Breast epithelium (tissue), 4 donors: ENCODE measurements at places on chromosomes 2 and 18. TPM values are rescaled to one million over a fixed set of nuclear protein-coding genes. Genes with fewer than 3 reads are reported as not detected.

- H3K27ac ChIP-seq, result no peak overlapping the region
- H3K4me3 ChIP-seq, result no peak overlapping the region
- no peaks in the 10 kb centered on the region for H3K36me3 ChIP-seq
- H3K27me3 ChIP-seq, result no peaks in the 10 kb centered on the region
- H3K4me1 ChIP-seq, result no peaks in the 10 kb centered on the region
These were observed 411.8 kb downstream of the SOX11 start for GRCh38 chr2:6103949-6104348.

DNA sequence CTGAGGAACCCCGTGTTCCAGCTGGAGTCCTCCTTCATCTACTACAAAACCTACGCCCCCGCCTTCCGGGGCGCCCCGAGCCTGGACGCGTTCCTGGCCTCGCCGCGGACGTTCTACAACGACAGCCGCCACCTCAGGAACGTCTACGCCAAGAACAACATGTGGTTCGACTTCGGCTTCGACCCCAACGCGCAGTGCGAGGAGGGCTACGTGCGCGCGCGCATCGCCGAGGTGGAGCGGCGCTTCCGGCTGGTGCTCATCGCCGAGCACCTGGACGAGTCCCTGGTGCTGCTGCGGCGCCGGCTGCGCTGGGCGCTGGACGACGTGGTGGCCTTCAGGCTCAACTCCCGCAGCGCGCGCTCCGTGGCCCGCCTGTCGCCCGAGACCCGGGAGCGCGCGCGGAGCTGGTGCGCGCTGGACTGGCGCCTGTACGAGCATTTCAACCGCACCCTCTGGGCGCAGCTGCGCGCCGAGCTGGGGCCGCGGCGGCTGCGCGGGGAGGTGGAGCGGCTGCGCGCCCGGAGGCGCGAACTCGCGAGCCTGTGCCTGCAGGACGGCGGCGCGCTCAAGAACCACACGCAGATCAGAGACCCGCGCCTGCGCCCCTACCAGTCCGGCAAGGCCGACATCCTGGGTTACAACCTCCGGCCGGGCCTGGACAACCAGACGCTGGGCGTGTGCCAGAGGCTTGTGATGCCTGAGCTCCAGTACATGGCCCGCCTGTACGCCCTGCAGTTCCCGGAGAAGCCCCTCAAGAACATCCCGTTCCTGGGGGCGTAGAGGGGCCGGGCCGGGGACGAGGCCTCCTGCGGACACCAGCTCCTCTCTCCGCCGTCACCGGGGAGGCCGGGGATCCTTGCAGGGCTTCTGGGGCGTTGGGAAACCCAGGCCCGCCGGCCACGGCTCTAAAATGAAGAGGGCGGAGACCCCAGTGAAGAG, 5.3 kb upstream of the NEU4 start:
- no peaks in the 10 kb centered on the region for H3K27me3 ChIP-seq
- no peaks in the 10 kb centered on the region for H3K36me3 ChIP-seq
- no peak for DNase-seq

DNA sequence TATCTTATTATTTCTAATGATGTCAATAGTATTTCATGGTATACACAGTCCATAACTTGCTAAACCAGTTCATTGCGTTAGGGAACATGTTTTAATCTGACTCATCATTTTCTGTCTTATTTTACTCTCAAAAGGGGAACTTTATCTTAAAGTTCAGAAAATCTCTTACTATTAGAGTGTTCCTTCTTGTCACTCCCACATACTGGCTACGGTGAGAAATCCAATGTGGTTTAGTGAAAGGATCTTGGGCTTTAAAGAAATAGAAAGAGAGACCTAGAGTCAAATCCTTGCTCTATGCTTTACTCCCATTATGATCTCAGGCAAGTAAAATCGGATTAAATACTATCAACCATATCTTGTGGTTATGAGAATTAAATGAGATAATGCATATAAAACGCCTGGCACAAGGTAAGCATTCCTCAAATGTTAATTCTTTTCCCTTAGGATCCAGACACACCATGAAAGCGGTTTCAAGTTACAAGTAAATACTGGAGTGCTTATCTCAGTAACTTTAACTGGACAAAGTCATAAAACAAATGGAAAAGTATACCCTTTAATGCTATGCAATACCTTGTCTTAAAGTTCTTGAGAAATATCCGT, 576.0 kb downstream of the ARHGAP15 start:
- DNase-seq, result no peak
- H3K27me3 ChIP-seq, result no peaks in the 10 kb centered on the region
- H3K27ac ChIP-seq, result no peak overlapping the region
- H3K4me1 ChIP-seq, result no peaks in the 10 kb centered on the region
- no peak overlapping the region for H3K4me3 ChIP-seq
- H3K36me3 ChIP-seq, result no peaks in the 10 kb centered on the region

GRCh38 chr2:163011000-163011399, 172.4 kb upstream of the KCNH7 start:
- no peak overlapping the region for H3K4me3 ChIP-seq
- H3K27me3 ChIP-seq, result no peaks in the 10 kb centered on the region
- DNase-seq, result no peak

DNA sequence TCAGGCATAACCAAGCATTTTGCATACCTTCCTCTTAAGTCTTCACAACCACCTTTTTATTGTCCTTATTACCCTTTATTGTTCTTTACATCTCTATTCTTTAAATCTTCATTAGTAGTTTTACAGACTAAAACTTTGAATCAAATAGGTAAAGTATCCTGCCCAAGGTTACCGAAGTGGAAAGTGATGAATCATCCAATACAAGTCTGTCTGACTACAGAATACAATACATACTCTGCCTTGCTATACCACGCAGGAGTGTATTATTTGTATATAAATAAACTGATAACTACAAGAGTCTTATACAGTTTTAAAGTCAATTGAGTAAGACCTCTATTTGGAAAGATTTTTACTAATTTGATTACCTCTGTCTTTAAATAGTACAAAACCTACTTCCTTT, 196.0 kb downstream of the ZEB2 start:
- no peaks in the 10 kb centered on the region for H3K36me3 ChIP-seq
- no peaks in the 10 kb centered on the region for H3K27me3 ChIP-seq
- no peaks in the 10 kb centered on the region for H3K4me1 ChIP-seq
- H3K4me3 ChIP-seq, result no peak overlapping the region
- no peak overlapping the region for H3K27ac ChIP-seq

GRCh38 chr2:191634791-191635190, 43.1 kb upstream of the NABP1 start:
- H3K36me3 ChIP-seq, result no peaks in the 10 kb centered on the region
- no peak overlapping the region for H3K27ac ChIP-seq
- H3K4me1 ChIP-seq, result no peaks in the 10 kb centered on the region
- no peak for DNase-seq

DNA sequence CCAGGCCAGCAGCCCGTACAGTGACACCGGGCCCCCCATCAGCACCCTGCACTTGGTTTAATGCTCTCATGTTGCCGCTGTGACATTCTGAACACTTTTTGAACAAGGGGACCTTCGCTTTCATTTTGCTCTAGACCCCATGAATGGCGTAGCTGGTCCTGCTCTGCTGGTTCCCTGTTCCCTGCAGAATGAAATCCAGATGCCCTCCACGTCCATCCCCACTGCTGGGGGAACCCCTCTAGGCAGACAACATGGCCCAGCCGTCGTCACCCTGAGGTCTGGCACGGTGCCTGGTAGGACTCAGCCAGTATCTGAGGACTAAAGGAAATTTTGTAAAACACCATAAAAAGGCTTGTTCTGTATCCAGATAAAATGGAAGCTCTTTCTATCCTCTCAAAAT, 128.6 kb downstream of the KCTD1 start:
- H3K4me1 ChIP-seq, result no peaks in the 10 kb centered on the region
- no peak overlapping the region for H3K4me3 ChIP-seq
- H3K36me3 ChIP-seq, result no peaks in the 10 kb centered on the region
- DNase-seq, result no peak

DNA sequence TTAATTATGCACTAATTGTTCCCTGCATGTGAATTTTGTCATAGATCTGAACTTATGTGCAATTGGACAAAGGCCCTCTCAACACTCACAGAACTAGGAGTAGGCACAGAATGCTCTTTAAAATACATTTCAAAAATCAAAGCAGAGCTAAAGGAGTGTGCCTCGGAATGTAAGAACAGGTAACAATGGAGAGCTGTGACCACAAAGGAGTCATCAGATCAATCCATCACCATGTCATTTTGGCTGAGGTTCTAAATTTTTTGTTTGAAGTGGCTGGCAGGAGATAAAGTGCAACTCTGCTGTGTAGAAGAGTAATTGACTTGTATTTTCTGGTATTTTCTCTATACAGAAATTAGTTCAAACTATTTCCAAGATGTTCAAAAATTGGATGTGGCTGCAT, 155.4 kb downstream of the NRP2 start:
- no peak overlapping the region for H3K27ac ChIP-seq
- no peak for DNase-seq
- no peaks in the 10 kb centered on the region for H3K4me1 ChIP-seq
- H3K27me3 ChIP-seq, result no peaks in the 10 kb centered on the region
- H3K36me3 ChIP-seq, result no peaks in the 10 kb centered on the region

- H3K4me1 ChIP-seq, result no peaks in the 10 kb centered on the region
- no peak for DNase-seq
- H3K4me3 ChIP-seq, result no peak overlapping the region
- peaks cover 31% of the 10 kb centered on the region for H3K27me3 ChIP-seq
These were observed 27.8 kb upstream of the KCNG2 start for GRCh38 chr18:79769698-79770500.

DNA sequence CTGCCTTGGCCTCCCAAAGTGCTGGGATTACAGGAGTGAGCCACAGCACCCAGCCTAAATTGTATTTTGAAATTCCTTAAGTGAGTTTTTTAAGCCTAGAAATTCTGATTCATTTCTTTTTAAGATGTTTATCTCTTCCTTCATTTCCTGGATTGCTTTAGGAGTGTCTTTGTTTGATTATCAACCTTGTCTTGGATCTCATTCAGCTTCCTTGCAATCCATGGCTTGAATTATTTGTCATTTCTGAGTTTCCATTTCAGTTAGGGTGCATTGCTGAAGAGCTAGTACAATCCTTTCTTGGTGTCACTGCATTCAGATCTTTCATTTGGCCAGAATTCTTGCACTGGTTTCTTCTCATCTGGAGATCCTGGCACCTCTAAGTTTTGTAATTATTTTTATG, 606.4 kb upstream of the ZNF804A start:
- H3K36me3 ChIP-seq, result no peaks in the 10 kb centered on the region
- H3K4me3 ChIP-seq, result no peak overlapping the region
- H3K27ac ChIP-seq, result no peak overlapping the region
- H3K4me1 ChIP-seq, result no peaks in the 10 kb centered on the region
- no peaks in the 10 kb centered on the region for H3K27me3 ChIP-seq

DNA sequence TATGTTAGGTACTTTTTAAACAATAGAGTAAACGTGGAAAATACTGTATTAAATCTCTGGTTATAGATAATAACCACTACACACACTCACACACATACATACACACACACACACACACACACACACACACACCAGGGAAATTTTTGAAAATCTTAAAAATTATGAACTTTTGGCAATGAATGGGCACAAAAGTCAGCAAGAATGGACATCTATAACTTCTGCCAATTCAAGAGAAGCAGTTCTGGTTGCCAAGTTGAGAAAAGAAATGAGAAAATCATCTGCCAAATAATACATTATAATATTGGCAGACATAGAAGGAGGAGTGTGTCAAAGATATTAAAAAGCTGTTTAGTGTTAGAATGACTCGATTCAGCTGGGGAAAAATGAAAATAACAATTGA, 42.9 kb upstream of the TMEM178A start:
- H3K27ac ChIP-seq, result no peak overlapping the region
- no peak overlapping the region for H3K4me3 ChIP-seq
- H3K36me3 ChIP-seq, result no peaks in the 10 kb centered on the region
- H3K27me3 ChIP-seq, result no peaks in the 10 kb centered on the region

DNA sequence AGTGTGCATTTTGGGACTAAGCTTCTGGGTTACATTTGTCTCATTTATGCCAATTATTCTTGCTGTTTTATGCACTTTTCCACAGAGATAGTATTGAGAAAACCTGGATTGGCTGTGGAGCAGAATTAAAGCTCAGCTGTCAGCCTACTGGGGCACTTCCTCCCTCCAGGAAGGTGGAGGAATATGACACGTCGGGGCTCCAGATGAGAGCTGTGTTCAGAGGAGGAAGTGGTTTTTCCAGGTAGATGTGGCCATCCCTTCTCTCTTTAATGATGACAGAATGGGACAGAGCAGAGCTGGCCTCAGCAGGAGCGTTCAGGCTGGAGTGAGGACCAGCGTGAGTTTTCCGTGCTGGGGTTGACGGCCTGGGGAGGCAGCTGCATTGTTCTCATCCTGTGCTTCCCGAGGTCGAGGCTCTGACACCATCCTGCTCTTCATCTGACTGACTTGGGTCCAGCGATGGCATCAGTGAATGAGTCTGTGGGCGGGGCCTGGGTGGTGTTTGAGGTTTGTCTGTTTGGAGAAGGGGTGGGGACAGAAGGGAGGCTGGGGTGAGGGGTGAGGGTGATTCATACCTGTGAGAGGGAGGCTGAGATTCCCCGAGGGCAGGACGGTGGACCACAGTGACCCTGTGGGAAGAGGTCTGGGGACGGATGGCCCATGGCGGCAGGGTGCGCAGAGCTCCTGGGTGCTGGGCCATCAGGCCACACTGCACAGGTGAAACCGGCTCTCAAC, 207.0 kb downstream of the LDLRAD4 start:
- H3K27ac ChIP-seq, result peak overlapping the region; percentile 82
- no peak overlapping the region for H3K4me3 ChIP-seq
- H3K27me3 ChIP-seq, result no peaks in the 10 kb centered on the region
- no peaks in the 10 kb centered on the region for H3K4me1 ChIP-seq

DNA sequence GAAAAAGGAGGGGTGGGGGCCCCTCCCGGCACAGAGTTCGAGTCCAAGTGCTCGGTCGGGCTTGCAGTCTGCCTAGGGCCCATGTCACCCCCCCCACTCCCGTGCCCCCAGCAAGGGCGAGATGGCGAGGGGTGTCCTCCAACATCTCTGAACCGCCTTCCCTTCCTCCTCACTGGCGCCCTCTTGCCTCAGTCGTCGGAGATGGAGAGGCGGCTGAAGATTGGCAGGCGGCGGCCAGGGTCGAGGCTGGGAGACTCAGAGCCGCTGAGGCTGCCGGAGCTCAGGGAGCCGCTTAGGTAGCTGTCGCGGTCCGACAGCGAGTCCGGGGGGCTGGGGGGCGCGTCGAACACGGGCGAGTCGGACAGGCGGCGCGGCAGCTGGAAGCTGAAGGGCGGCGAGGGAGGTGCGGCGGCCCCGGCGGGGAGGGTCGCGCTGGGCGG, 2.3 kb downstream of the ZFP36L2 start:
- no peaks in the 10 kb centered on the region for H3K27me3 ChIP-seq
- peak; percentile 58 for DNase-seq
- H3K4me3 ChIP-seq, result peak overlapping the region; percentile 96
- no peaks in the 10 kb centered on the region for H3K4me1 ChIP-seq
- H3K36me3 ChIP-seq, result peaks cover 5% of the 10 kb centered on the region
- peak overlapping the region; percentile 99 for H3K27ac ChIP-seq

IL36RN gene
- not detected for total RNA-seq

TUBA3E gene
- not detected for total RNA-seq

VIT gene
- total RNA-seq, result 9.2 TPM

SEPTIN10 gene
- 116 TPM for total RNA-seq

MC4R gene
- total RNA-seq, result not detected

PKDCC gene
- total RNA-seq, result 131 TPM

PAIP2B gene
- 9.0 TPM for total RNA-seq

NHEJ1 gene
- total RNA-seq, result 17.6 TPM

CNDP1 gene
- 0.33 TPM for total RNA-seq

SPP2 gene
- total RNA-seq, result not detected

PROKR1 gene
- not detected for total RNA-seq
